Uterus (tissue), 4 donors: ENCODE measurements at places on chromosomes 11 and 22. TPM values are rescaled to one million over a fixed set of nuclear protein-coding genes. Genes with fewer than 3 reads are reported as not detected.

- peak; percentile 59 for DNase-seq
Observed at GRCh38 chr22:37802310-37803194, 5.2 kb upstream of the GCAT start.

FAT3 gene
- total RNA-seq = 1.3 TPM

GRCh38 chr11:69588270-69588669 lies 52.7 kb upstream of the CCND1 start:
- no peak for DNase-seq

GRCh38 chr11:113251281-113251680 lies 63.1 kb upstream of the TTC12 start:
- DNase-seq = no peak

TXNRD2 gene
- total RNA-seq = 16.9 TPM

DNA sequence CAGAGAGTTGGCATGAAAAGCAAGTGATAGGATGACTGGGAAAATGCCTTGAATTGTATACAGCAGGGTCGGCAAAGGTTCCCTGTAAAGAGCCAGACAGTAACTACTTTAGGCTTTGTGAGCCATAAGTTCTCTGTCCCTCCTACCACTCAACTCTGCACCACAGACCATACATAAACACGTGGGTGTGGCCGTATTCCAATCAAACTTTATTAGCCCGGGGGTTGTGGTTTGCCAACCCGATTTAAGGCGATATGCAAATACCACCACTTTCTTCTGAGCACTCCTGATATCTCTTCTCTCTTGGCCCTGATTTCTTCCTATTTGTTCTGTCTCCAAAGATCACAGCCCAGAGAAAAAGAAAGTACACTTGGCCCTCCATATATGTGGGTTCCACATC lies 87.5 kb downstream of the MN1 start:
- DNase-seq = no peak

FKBP2 gene
- total RNA-seq = 22.3 TPM

- no peak for DNase-seq
Observed at GRCh38 chr11:110818032-110818687, 105.9 kb upstream of the ARHGAP20 start.

EFCAB6 gene
- 8.4 TPM for total RNA-seq

GRCh38 chr11:118530180-118530682 lies 761 bp upstream of the TMEM25 start:
- no peak for DNase-seq

- no peak for DNase-seq
Observed at GRCh38 chr11:134599299-134599771, 187.3 kb upstream of the B3GAT1 start.

SLC25A45 gene
- not detected for total RNA-seq

GRCh38 chr11:30758012-30758411 lies 171.9 kb upstream of the MPPED2 start:
- no peak for DNase-seq

HORMAD2 gene
- not detected for total RNA-seq

DNA sequence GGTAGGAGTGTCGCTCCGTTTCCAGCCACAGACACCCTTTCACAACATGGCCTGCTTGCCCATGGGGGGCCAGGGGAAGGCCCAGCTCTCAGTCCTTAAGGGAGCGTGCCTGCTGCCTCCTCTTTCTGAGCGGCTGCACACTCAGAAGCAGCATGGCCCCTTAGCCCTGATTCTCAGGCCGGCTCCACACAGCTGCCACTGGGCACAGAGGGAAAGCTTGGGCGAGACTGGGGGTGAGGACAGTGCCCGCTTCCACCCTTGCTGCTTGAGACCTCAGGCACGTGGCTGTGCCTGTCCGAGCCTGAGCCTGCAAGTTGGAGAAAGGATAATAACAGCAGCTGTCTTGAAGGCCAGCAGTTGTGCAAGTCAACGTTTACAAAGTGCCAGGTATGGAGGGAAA lies 416.3 kb downstream of the SHANK2 start:
- DNase-seq = no peak

DNA sequence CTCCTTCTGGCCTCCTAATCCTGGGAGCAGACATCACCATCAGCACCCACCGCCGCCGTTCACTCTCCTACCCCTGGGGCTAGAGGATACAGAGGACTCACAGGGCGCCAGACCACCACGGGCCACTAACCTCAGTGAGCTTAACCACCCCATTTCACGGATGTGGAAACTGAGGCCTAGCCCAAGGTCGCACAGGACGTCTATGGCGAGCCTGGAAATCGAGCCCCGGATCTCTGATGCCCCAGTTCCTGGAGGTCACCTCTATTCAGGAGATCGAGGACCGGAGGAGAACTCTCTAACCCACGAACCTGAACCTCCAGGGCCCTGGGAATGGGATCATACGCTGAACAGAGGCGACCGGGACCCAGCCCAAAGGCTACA lies 349 bp downstream of the TIMM10 start:
- no peak for DNase-seq

- no peak for DNase-seq
Observed at GRCh38 chr22:20225693-20225966, 42.5 kb downstream of the RTN4R start.

NXPE1 gene
- not detected for total RNA-seq

GRCh38 chr11:46049325-46049897 lies 71.8 kb downstream of the PHF21A start:
- no peak for DNase-seq
